ENCODE measurements at places on chromosomes 6 and 20.
A peak's percentile ranks its signal among the peaks of the same experiment; 100 is the strongest.

DNA sequence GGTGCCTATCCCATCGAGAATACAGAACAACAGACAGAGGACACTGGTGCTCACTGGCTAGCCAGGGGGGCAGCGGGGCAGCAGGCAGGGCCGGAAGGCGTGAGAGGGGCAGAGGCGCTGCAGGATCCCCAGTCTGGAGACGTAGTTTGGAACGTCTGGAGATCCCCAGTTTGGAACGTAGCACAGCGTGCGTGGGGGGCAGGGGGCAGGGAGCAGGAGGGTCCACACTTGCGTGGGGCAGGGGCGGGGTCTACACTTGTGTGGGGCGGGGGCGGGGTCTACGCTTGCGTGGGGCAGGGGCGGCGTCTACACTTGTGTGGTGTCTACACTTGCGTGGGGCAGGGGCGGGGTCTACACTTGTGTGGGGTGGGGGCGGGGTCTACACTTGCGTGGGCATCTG, 107.2 kb downstream of the DACT2 start:
- DNase-seq, result no peak

DNA sequence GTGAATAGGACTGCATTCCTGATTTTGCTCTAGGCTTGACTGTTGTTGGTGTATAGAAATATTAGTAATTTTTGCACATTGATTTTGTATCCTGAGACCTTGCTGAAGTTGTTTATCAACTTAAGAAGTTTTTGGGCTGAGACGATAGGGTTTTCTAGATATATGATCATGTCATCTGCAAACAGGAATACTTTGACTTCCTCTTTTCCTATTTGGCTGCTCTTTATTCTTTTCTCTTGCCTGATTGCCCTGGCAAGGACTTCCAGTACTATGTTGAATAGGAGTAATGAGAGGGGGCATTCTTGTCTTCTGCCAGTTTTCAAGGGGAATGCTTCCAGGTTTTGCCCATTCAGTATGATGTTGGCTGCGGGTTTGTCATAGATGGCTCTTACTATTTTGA, 13.4 kb downstream of the HLA-DOB start:
- no peak for DNase-seq

DNA sequence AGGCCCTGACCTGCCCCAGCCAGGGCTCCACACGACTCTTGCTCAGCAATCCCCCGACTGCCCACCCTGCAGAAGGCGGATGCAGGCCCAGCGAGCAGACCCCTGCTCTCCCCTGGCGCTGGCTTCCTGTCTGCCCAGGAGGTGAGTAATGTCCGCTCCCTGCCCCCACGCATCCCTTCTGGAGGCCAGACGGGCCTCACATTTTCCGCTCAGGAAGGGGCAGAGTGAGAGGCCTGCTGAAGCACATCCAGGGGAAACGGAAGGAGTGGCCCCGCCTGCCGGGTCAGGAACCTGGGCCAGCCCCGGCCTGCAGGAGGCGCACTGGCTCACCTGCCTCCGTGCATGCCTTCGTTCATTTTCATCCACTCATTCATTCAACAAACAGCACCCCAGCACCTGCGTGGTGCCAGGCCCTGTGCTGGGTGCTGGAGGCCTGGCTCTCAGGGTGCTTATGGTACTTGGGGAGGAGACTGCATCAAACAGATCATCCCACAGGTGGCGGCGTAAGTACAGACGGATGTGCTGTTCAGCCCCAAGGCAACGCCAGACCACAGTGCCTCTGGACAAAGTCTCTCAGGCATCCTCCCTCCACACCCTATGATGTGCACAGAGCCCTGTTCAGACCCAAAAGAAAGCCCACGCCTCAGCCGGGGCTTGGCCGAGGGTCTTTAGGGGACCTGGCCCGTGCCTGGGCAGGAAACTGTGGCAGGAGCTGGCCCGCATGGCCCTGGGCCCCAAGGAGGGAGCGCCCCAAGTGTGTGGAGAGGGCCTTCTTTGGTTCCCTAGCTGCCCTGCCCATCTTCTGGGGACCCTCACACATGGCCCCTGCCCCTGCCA, 112.1 kb downstream of the ASXL1 start:
- DNase-seq, result no peak

GRCh38 chr6:11366183-11366933, 133.9 kb upstream of the NEDD9 start:
- DNase-seq, result peak; percentile 70

- DNase-seq, result no peak
These were observed 10.6 kb upstream of the DLK2 start for GRCh38 chr6:43465948-43466347.

- no peak for DNase-seq
These were observed 578 bp upstream of the PTGIS start for GRCh38 chr20:49568278-49569151.

DNA sequence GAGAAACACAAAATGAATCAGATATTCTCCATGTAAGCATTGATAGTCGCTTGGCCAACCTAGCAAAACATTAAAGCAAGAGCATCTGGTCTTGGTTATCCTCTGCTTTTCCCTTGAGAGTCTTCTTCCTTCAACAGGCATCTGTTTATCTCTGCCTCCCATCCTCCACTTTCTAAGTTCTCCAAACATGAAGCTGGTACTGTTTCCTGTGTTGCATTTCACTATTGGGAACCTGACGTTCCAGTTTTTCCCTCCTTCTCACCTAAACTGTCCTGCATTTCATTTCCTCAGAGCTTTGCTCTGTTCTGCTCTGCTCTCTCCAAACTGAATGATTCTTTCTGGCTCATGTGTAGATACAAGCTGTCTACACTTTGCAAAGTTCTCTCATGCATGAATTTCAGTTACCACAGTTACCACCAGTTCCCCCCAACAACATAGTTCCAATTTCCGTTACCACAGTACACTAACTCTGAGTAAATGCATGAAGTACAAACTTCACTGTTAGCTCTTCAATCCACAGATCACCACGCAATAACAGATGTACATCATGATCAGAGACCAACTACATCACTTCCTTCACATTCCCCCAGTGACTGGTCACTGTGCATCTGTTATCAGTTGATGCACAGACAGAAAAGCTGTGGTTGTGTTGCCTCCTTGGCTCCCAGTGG, 86.7 kb upstream of the F13A1 start:
- DNase-seq, result peak; percentile 62
